ENCODE measurements at places on chromosomes 16 and 17.

DNA sequence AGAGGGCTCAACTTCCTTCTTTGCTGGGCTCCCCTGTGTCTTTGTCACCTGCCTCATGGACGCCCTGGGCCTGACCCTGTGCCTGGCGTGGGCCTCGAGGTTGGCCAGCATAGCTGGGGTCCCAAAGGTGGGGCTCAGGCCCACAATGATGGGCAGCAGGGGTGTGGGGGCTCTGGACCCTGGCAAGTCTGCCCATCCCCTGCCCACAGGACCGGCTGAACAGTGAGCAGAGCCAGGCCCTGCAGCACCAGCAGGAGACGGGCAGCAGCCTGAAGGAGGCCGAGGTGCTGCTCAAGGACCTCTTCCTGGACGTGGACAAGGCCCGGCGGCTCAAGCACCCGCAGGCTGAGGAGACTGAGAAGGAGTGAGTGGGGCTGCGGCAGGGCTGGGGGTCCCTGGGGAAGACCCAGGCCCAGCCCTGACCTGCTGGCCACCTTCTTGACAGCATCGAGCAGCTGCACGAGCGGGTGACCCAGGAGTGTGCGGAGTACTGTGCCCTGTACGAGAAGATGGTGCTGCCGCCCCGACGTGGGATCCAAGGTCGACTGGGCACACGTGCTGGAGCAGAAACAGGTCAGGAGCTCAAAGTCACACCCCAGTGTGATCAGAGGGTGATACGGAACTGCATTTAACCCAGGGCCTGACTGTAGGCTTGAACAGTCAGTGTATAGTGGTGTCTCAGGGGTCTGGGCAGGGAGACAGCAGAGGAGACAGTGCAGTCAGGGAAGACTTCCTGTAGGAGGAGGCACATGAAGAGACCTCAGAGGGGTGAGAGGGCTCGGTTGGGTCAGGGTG is 3.8 kb downstream of the EVPLL start:
- no peak for DNase-seq

DNA sequence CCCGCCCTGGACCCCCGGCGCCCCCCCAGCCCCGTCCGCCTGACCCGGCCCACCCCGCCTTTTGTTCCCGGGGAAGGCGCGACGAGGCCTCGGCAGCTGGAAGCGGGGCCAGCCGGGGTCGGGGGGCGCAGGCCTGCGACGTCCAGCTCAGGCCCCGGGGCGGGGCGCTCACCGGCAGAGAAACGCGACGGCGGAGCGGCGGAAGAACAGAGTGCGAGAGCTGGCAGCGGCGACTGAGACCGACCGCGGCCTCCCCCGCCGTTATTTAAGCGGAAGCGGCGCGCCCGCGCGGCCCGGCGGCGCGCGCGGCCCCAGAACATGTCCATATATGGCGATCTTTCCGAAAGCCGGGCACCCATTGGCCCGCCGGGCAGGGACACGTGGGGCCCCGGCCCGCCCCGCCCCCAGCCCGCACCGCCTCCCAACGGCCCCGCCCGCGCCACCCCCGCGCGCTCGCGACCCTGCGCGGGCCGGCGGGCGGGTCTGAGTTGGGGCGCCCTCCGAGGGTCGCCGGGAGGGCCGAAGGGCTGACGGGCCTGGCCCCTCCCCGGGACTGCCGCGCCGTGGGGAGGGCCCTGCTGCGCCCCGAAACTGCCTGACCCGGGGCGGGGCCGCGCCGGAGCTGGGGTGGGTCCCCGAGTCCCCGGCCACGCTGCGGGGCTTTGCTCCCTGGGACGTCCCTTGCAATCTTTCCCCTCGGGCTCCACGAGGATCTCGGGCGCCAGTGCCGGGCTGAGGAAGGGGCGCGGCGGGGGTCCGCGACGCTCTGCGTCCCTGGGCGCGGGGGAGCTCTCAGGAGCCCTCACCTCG is at the start of gene ACTG1:
TSS of gene ACTG1 (minus strand) at position 238 of the 810 bp plus-strand sequence. CDS start 445 bp downstream, outside the sequence.
- DNase-seq: peak; percentile 89

DNA sequence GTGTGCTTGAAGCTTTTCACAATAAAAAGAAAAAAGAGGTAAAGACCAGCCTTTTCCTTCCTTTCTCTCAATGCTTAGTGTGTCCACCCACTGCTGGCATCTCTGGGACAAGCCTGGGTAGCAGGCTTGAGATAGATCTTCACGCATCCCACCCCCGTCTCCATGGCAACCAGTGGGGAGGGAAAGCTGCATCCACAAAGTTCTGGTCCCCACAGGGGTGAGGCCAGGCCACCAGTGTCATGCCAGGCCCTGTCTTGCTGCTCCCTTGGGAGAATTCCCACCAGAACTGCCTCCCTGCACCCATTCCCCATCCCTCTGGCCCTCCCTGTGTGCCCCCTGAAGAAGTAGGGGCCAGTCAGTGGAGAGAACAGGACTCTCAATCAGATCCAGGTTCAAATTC is 259.9 kb downstream of the MRTFB start:
- no peak for DNase-seq

- no peak for DNase-seq
These were observed 3.1 kb downstream of the ALOX15B start for GRCh38 chr17:8041979-8042378.

GRCh38 chr17:71480099-71480498 is 640.7 kb upstream of the SOX9 start:
- no peak for DNase-seq

GRCh38 chr17:20074489-20074888 is 65.3 kb downstream of the SPECC1 start:
- no peak for DNase-seq

DNA sequence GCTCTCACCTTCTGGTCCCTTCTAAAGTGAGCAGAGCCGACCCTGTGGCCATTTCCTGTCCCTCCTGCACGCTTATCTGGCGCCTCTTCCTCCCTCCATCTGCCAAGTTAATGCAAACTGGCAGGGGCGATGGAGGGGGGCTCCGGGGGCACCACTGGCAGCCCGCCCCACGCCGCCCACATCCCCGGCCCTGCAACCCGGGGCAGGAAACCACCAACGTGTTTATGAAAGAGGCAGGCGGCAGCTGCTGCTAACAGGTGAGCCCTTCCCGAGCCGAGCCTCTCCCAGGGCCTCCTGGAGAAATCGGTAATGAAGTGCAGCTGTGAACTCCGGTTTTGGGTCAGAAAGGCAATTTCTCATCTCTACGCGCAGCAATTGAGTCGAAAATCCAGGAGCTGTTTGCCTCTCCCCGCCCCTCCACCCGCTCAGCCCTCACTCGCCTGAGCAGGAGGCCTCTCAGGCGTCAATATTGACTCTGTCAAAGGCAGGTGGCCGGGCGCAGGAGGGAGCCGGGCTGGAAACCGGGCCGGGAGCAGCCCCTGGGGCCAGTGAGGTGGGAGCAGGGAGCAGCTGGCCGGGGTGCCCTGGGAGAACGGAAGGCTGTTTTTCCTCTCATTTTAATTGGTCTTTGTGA is 164.4 kb upstream of the GSE1 start:
- no peak for DNase-seq

- DNase-seq: no peak
These were observed at the start of the genes CCDC78 and HAGHL for GRCh38 chr16:726438-727290. Gene CCDC78 (minus strand): TSS chr16:726443. CDS start chr16:726367, 76 bp downstream. Gene HAGHL (plus strand): TSS chr16:727106. CDS start chr16:727510, 404 bp downstream.

Data from fibroblast of skin of left biceps (primary cell).